ENCODE measurements at places on chromosomes 2 and 18.

DNA sequence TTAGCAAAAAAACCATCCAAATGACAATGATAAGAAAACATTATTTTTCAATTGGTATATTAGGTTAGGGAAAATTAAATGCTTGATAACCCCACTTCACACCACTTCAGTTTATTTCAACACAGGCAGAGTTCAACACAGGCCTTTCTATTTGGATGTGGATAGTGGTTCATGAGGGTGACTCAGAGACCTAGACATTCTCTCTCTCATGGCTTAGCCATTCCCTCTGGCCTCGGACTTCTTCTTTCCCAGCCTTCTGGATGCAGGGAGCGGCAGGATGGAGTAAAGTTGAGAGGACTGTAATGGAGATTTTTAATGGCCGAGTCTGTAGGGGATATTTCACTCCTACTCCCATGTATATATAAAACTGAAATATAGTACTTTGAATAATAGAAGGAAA is 109.7 kb downstream of the CTNNA2 start:
- DNase-seq = no peak

DNA sequence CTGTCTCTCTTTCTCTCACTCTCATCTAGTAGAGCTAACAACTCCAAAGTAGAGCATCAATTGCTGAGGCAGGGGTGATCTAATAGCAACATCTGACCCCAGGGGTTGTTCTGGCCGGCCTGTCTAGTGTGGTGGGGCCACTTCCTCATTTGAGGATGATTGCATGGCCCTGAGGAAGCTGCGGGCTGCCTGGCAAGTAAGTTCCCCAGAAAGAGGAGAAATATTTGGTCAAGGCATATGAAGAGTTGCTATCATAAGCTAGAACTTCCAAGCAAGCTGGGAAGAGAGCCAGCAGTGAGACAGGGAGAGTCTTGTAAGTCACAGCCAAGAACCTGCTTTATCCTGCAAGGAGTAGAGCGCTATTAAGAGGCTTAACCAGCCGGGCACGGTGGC is 50.8 kb upstream of the TMEM87B start:
- DNase-seq = no peak

DNA sequence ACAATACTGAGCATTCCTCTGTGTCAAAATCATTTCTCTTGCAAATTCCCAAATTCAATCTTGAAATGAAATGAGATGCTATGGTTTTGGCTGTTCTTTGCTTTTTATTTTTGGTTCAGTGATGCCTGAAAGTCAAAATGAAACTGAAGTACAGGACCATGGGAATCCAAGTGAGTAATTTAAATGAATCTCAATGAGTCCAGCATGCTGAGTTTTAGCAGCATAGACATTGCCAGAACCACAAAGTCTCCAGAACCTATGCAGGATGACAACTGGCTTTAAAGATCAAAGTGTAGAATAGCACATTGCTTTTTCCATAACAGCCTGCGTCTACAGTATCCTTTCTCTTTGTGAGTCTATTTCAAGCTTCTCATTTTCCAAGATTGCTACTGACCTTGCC is 1050.7 kb upstream of the PIK3C3 start:
- DNase-seq = no peak

- DNase-seq = no peak
Measured at GRCh38 chr2:210167227-210167626, 4.0 kb downstream of the KANSL1L start.

- no peak for DNase-seq
Measured at GRCh38 chr2:203596183-203596582, 61.1 kb upstream of the RAPH1 start.

DNA sequence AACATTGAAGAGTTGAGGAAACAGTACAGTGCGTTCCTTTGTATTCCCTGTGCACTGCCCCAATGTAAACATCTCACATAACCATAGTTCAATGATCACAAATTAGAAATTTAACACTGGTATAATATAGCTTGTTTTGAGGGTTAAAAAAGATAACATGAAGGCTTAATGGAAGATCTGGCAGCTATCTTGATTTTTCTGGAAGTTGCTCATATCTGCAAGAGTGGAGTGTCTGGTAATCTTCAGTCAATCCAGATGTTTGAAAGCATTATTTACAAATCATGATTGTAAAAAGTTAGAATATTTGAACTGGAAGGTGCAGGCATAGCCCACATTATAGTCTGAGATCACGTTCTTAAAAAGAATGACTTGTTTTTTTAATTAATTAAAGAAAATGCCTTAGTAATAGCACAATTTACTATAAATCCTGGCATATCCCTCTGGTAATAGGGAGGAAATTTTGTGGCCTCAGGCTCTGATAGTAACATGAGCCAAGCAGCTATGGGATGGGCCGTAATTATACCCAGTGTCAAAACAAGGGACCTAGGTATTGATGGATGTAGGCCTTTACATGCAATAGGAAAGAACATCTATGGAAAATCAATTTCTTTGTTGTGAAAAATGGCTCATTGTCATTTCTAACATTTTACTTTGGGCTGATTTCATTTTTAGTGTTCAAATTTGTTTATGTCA is 418.0 kb downstream of the THSD7B start:
- DNase-seq = no peak
